Occipital lobe (tissue), 3 donors: ENCODE measurements at places on chromosomes 16 and 17.
A peak's percentile ranks its signal among the peaks of the same experiment; 100 is the strongest.

DNA sequence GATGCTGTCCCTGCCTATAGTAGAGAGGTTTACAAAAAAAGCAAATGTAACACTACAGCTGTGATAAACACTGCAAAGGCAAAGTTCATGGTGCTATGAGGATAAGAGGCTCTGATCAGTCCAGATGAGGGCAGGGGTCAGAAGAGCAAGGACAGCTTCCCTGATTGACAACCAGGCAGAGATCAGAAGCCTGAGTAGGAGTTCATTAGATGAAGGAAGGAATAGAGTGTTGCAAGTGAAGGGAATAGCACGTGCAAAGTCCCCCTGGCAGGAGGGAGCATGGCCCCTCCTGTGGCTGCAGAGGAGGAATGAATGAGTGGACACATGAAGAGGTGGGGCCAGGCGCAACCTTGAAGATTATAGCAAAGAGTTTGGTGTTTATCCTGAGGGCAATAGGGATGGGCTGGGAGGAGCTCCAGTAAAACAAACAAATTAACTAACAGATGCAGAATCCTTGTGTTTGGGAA is 208.4 kb upstream of the IRX5 start:
- no peak for DNase-seq

DNA sequence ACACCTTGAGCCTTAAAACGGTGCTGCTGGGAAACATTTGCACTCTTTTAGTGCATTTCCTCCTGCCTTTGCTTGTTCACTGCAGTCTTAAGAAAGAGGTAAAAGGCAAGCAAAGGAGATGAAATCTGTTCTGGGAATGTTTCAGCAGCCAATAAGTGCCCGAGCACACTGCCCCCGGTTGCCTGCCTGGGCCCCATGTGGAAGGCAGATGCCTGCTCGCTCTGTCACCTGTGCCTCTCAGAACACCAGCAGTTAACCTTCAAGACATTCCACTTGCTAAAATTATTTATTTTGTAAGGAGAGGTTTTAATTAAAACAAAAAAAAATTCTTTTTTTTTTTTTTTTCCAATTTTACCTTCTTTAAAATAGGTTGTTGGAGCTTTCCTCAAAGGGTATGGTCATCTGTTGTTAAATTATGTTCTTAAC is 4.4 kb downstream of the SOX9 start:
- no peak for DNase-seq

- no peak for DNase-seq
Measured at GRCh38 chr16:72474501-72475123, 302.7 kb upstream of the PMFBP1 start.

- no peak for DNase-seq
Measured at GRCh38 chr16:81928271-81928918, 82.9 kb downstream of the SDR42E1 start.

DNA sequence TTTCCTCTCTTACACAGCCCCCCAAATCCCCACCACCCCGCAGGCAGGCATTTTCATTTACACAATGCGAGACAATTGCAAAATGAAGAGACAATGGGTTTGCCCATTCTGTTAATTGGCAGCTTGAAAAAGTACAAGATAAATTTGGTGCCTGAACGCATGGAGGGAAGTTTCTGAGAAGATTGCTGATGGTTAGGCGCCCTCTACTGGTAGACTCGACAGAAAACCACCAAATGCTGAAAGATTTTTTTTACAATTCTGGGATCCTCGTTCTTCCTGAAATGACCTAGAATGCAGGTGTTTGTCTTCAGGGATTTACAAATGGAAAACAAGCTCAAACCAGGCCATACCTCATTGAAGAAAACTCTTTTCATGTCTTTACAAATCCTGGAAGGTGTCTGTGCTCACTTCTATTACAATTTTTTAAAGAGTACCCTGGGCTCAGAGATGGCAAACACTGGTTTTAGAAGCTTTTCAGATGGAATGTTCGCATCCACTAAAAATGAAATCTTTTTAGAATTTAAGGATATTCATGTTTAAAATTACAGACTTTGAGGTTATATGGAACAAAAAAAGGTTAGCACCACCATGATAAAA is 338.5 kb downstream of the PMP22 start:
- DNase-seq: peak; percentile 24

DNA sequence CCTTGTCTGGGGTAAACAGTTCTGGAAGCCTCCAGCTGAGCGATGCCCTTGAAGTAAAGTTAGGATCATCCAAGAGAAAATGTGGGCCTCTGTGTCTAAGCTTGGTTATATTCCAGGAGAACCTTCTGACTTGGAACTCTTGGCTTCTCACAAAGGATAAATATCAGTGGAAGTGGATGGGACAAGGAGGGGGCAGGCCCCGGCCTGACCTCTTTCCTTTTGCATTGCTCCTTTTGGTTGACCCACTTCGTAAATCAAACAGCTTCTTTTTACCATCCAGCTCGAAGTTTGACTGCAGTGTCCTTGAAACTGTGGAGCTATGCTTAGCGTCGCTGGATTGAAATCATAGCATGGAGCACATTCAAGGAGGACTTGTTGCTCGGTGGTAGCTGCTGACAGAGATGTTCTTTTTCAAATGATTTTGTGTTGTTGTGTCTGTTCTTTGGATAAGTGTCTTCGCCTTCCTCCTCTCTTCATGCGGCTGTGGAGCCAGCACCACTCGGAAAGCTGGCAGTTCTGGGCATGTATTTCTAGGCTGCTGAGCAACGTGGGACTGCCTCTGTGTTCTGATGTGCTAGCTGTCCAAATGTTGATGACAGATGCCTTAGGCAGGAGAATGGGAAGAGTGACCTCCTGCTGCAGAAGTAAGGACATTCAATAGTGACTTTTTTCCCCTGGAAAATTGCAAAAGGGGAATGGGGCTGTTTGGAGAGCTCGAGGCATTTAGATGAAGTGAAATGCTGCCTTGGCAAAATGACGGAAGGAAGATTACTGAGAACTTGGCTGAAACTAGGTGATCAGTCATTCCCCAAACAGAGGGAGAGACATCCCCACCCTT is 4.5 kb downstream of the MINK1 start:
- peak; percentile 54 for DNase-seq

- DNase-seq: peak; percentile 55
Measured at GRCh38 chr16:57639172-57639887, 10.9 kb downstream of the ADGRG1 start.

DNA sequence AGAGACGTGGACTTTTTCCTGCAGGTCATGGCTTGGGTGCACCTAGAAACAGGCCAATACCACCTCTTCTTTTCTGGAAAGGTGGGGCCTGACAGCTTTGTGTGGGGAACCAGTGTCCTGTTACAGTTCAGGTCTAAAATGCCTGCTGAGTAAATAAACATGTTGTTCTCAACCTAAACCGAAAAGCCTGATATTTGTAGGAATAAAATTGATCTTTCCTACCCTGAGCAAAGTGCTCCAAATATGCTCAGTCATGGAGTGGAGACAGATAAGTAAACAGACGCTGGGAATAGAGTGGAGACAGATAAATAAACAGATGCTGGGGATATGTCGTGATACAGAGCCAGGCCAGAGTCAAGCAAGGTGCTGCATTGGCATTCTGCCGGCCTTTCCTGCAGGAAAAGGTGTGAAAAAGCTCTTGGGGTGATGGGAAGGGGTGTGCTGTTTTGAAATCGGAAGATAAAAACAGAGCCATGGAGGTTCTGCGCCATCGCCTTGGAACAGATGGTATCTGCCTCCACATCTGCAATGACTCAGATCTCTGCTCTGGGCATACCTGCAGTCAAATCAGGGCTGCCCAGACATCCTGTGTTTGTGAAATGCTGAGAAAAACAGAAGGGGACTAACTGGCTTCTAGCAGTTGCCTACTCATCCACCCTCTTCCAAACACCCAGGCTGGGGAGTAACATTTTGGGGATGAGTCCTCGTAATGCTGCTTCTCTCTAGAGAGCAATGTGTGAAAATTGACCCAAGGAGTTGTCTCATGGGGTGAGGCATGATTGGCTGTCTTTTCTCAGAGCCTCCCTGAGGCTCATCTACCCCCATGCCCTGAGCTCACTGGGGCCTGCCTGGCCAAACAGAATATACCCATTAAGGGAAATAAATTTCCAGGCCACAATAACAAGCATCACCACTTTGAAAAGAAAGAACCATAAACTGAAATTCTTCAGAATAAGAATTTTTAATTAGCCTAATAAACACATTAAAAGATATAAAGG is 16.8 kb upstream of the TRPV2 start:
- DNase-seq: peak; percentile 38

- no peak for DNase-seq
Measured at GRCh38 chr16:74466872-74467271, 45.6 kb upstream of the CLEC18B start.

GRCh38 chr17:41010441-41010840 is 1.5 kb upstream of the KRTAP3-1 start:
- no peak for DNase-seq

- no peak for DNase-seq
Measured at GRCh38 chr17:76948301-76948700, 80.1 kb downstream of the MGAT5B start.

GRCh38 chr17:44844390-44844830 is 3.3 kb upstream of the HIGD1B start:
- no peak for DNase-seq

DNA sequence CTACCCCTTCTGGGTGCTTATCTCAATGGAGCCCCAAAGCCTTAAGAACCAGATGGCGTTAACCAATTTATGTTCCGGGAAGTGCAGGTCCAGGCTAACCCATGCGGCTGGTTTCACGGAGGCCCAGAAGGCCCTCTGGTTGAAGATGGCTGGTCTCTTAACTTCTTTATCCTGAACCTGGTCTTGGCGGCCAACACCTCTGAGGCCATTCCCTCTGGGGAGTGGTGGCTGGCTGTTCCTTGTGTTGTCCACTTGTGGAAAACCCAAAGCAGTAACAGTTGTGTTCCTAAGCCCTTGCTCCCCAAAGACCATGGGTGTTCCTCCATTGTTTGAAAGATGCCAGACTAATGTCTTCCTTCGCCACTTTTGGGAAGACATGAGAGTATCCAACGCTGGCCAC is 1.5 kb downstream of the CDYL2 start:
- no peak for DNase-seq

DNA sequence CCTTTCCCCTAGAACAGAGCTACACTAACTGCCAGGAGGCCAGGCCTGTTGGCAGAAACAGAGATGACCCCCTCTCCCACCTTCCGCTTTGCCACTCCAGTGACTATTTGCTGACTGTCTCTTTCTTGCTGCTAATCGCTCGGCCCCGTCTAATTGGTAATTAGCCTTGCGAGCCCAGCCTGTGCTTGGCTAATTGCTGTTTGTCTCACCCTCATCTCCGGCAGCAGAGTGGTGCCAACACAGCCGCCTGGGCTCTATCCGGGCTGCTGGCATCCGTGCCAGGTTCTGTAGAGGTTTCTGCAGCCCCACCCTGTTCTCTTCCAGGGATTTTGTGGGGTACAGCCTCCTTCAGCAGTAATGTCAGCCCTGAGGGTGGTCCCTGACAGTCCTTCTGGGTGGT is 27.4 kb upstream of the PHB1 start:
- DNase-seq: no peak

GRCh38 chr17:7293816-7294613 is 424 bp downstream of the YBX2 start:
- no peak for DNase-seq

- no peak for DNase-seq
Measured at GRCh38 chr17:51505450-51505849, 245.1 kb downstream of the UTP18 start.

GRCh38 chr16:55853114-55853513 is 20.2 kb upstream of the CES1 start:
- DNase-seq: no peak

GRCh38 chr17:14826358-14826757 is 438.8 kb downstream of the PMP22 start:
- DNase-seq: no peak

DNA sequence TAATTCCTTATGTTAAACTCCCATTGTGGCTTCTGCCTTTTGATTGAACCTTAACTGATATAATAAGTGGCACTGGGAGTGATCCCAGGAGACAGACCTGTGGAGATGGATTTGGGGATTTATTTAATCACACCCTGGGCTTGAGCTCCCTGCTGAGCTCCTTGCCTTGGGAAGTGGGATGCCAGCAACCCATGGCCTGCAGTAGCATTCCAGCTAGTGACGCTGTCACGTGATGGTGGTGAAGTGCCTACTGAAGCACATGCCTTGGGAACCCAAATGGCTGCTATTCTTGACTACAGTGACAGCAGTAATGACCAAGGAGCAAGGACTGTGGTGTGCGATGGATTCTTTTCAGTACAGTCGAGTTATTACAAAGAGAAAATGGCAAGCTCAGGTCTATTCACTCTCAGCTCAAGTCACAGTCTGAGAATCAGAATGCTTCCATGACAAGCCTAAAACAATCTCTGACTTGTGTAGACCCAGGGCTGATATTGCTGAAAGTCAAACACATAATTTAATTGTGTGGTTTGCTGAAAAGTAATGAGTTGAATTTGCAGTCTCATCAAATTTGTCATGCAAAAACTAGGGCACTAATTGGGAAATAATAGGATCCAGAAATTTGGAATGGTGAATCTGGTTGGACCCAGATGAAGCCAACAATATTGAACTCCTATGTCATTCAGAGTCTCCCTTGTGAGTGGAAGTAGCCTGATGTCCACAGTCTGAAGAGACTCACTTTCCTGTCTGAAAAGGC is 47.1 kb downstream of the BCL7C start:
- no peak for DNase-seq

GRCh38 chr16:3089717-3090592 is 9.1 kb downstream of the ZSCAN10 start:
- no peak for DNase-seq

GRCh38 chr17:31915456-31916100 is 14.1 kb upstream of the UTP6 start:
- no peak for DNase-seq

- no peak for DNase-seq
Measured at GRCh38 chr16:50522324-50522723, 25.9 kb upstream of the NKD1 start.

- no peak for DNase-seq
Measured at GRCh38 chr17:13073018-13073417, 55.2 kb upstream of the ELAC2 start.

DNA sequence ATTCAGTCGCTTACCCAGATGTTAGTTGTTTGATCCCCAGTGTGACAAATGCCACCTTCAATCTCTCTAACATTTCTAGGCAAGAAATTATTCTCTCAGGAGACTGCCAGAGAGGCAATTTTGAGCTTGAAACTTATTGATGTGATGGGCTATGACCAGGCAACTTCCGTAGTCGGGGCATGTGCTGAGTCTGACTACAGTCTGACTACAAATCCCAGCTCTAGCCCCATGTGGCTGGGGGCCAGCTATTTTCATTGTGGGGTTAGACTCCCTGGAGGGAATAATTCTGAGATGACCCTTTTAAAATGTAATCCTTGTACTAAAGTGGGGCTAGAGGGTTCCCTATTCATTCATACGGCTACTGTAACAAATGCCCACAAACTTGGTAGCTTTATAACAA is 65.9 kb downstream of the RBFOX1 start:
- DNase-seq: no peak

- no peak for DNase-seq
Measured at GRCh38 chr17:45197108-45197507, 24.6 kb upstream of the FMNL1 start.
